ENCODE measurements at places on chromosomes 3 and 15.

GRCh38 chr3:32901005-32901932 is 50.2 kb upstream of the CCR4 start:
- no peak for DNase-seq

GRCh38 chr3:113286524-113286923 is 75.2 kb downstream of the BOC start:
- DNase-seq, result no peak

GRCh38 chr3:111668888-111669488 is 73.8 kb upstream of the ZBED2 start:
- no peak for DNase-seq

- DNase-seq, result no peak
Observed at GRCh38 chr3:43866529-43867353, 176.0 kb downstream of the ABHD5 start.

DNA sequence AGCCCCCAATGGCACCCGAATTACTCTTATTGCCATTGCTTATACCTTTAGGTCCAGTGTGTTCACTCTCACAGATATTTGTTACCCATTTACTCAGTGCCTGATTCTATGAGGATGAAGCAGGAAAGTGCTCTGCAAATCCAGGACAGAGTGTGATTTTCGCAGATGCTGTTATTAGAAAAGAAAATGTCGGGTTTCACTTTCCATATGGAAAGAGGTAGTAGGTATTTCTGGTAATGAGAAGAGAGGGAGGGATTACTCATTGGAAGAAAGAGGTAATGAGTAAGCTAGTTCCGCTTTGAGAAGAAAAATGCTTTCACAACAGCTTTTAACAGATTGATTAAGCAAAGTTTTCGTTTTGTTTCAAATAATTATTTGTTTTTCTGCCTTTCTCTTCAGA is 336.3 kb upstream of the CFAP20DC start:
- DNase-seq, result no peak

- no peak for DNase-seq
Observed at GRCh38 chr3:106703524-106703923, 673.7 kb upstream of the CCDC54 start.

DNA sequence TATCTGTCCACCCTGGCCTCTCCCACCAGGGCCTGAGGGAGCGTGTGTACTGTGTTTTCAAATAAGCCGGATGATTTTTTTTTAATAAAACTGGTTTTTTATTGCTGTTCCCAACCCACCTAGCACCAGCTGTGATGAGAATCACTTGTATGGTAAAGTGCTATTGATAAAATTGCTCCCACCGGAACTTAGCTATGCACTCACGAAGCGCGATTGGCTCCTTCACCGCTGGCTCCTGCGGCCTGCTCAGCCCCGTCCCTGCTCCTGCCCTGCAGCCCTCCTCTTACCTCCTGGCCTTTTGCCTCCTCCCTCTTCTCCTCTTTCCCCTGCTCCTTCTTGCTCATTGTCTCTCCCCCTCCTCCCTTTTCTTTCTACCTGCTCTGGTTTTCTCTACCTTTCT is 183.7 kb downstream of the TLE3 start:
- DNase-seq, result no peak

DNA sequence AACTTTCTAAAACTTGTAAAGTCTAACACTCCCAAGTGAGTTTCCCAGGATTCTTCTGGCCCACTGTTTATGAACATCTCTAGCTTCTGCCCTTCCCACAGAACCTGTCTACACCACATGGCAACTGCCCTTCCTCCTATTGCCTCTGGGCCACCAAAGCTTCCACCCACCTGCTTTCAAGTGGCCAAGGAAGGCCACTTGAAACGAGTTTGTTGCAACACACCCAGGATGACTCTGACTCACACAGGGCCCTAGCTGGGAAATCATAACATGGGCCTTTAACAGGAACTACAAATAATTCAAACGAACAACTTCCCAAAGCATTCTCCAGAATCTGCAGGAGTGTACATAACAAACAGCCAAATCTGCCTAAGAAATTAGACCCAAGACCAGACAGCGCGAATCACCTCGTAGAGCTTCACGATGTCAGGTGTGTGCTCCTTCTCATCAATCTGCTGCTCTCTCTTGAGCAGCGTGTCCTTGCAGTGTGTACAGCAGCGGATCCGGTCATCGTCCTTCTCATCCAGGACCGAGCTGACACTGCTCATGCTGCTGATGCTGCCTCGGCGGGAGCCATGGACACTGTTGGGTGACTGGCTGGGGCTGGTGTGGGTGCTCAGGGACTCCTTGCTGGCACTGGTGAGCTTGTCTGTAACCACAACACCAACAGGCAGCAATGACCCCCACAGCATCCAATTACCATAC is 16.8 kb downstream of the RBSN start:
- no peak for DNase-seq

DNA sequence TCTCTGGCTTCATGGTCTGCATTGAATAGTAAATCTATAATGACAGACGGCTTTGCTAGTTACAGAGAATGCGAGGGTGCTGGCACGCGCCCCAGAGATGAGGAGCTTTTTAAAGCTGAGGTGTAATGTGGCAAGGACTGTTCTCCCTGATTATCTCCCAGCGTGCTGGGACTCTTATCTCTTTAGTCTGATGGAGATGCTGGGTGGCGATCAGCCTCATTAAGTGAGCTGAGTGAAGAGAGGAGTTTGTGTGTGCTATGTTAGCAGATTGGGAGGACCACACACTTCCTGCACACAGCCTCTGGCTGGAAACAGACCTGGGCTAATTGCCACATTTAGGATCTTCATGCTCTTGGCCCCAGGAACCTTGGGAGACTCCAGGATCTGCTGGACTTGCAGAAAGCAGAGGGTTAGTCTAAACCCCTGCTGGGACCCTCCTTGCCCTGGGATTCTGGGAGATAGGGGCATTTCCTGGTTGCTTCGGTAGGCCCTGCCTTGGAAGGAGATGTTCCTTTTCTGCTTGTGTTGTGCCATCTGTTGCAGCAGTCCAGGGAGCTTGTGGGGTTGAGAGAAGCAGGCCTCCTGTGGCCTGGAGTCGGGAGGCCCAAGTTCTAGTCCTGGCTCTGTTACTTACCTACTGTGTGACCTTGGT is 15.0 kb downstream of the PDIA5 start:
- DNase-seq, result no peak

DNA sequence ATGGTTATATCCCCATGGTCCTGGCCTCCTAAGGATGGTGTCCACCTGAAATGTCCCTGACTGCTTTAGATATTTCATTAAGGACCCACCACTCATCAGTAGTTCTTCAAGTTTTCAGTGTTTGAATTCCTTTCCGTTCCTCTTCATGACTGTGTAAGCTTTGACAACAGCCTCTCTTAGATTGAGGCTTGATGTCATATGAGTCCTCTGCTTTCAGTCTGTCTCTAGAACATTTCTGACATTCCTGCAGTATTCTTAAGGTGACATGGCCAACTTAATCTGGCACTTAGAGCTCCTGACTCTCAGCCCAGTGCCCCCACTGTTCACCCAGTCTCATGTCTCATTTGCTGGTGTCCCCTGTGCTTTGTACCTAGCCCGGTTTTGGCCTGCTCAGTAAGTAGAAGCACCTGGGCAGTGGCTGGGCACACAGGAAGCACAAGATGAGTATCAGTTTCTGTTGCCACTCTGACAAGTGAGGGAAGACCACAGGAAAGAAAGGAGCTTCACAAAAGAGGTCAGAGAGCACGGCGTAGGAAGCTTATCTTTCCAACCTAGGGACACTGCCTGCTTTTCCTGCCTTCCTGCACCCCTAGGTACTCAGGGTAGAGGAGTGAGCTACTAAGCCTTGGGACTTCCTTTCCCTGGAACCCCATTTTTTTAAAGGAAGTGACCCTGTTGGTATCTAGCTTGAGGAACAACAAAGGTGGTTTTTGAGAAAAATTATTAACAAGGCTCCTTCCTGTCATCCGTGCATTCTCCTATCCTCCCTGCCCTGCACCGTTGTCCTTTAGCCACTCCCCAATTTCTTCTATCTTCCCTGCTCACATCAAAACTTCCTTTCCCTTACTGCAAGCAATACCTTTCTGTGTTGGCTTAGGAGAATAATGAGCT is 103.1 kb downstream of the KLHL25 start:
- DNase-seq, result no peak

DNA sequence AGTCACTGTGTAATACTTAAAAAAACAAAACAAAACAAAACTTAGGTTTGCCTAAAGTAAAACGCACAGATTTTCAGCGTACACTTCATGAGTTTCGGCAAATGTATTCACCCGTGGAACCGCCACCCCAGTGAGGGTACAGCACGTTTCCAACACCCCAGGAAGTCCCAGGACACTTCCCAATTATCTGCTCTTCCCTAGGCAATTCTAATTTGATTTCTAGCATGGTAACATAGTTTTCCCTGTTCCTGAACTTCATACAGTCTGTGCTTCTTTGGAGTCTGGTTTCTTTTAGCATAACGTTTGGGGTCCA is 497 bp upstream of the CLASP2 start:
- no peak for DNase-seq

- DNase-seq, result no peak
Observed at GRCh38 chr3:143810953-143811265, 37.4 kb downstream of the SLC9A9 start.

- DNase-seq, result no peak
Observed at GRCh38 chr3:102105193-102105592, 255.9 kb downstream of the NFKBIZ start.

GRCh38 chr15:83285979-83286553 is 1.6 kb upstream of the BNC1 start:
- no peak for DNase-seq

DNA sequence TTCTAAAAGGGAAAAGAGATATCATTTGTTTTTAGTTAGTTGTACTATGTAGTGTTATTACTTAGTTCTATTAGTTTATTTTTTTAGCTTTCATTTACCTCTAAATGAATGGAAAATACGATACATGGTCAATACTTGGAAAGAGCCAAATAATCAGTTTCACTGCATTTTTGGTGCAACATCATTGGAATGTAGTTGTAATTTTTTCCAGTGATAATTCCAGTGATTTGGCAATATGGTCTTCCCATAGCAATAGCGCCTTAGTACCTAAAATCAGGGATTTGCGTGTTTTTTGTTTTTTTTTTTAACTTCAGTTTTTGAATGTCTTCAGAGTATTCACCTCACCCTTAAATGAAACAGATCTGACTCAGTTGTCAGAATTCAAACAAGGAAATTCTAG is 41.8 kb downstream of the RAB8B start:
- no peak for DNase-seq

GRCh38 chr15:87805117-87805820 is 451.3 kb downstream of the NTRK3 start:
- no peak for DNase-seq

DNA sequence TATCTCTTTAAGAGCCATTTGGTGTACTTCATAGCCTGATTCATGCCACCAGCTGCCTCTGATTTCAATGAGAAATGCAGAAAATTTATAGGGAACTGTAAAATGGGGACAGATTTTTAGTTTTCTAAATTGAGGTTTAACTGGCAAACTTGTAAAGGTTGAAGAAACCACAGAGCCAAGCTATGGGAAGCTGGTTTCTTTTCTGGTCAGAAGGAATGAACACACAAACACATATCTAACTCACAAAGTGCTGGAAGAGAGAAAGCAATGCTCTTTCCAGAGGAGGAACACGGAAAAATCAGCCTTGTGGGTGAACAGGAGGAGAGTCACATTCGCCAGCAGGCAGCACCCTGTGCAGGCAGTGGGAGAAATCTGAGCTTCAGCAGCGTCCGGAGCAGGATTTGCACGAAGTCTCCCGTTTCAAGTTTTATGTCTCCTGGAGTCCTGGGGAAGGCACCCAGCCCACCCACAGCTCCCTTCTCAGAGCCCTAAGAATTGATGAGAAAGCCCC is 481 bp downstream of the MASP1 start:
- no peak for DNase-seq

GRCh38 chr3:42732829-42733459 is 30.3 kb upstream of the HHATL start:
- DNase-seq, result no peak

DNA sequence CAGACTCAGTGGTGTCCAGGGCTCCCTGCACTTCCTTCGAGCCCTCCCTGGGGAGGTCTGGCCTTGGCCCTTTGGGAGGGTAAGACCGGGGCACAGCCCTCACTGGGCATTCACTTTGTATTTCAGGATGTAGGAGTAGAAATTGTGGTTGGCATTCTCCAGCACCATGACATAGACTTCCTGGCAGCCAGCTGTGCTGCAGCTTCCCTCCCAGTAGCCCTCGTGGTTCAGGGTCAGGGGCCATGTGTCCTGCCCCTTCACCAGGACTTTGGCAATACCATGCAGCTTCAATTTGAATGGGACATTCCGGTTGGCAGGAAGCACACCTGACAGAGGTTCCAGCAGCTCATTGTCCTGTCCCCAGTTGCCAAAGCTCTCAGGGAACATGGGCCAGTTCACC is 47.3 kb downstream of the KY start:
- no peak for DNase-seq

DNA sequence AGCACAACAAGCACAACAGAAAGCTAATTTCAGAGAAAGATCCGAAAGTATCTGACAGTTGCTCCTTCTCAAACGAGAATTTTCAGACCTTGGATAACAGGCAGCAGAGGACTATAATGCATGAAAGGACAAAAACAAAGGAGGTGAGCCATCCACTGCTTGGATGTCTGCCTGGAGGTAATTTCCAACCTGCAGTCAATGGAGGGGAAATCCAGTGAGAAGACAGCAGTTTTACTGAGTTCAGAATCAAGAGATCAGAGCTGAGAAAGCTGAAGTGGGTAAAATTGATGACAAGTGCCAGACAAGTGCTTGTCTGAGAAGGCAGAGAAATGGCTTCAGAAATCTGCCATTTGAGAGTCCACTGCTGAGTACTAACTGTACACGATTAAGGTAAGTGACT is 22.1 kb downstream of the UBE3A start:
- no peak for DNase-seq

GRCh38 chr3:152348436-152349177 is 79.9 kb downstream of the MBNL1 start:
- no peak for DNase-seq

DNA sequence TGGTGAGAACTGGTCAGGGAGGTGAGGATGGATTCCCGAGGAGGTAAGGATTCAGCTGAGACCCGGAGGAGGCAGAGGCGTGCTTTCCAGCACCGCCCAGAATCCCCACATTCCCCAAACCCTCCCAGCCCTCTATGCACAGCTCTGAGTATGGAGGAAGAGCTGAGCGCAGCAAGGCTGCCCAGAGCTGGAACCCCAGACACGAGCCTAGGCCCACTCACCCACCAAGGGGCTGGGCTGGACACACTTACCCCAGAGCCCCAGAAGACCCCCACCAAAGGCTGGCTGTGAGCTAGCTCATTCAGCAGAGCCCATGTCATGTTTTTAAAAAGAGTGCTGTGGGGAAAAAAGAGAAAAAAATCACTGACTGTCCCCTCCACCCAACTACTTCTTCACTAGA is 271.5 kb downstream of the XXYLT1 start:
- peak; percentile 4 for DNase-seq

DNA sequence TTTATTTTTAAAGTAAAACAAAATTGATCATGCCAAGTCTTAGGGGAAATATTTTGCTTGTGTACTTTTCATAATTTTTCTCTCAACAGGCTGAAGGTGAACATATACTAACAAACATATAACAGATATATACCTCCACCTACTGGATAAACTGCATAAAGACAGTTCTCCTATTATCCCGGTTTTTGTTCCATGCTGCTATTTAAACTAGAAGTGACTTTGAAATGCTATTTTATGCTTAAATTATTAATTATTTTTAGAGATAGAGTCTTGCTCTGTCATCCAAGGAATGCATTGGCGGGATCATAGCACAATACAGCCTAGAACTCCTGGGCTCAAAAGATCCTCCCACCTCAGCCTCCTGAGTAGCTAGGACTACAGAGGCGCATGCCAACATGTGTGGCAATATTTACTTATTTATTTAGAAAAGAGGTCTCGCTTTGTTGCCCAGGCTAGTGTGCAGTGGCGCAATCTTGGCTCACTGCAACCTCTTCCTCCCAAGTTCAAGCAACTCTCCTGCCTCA is 49.8 kb downstream of the ST3GAL6 start:
- DNase-seq, result no peak
